ENCODE measurements at places on chromosomes 7 and 10.

DNA sequence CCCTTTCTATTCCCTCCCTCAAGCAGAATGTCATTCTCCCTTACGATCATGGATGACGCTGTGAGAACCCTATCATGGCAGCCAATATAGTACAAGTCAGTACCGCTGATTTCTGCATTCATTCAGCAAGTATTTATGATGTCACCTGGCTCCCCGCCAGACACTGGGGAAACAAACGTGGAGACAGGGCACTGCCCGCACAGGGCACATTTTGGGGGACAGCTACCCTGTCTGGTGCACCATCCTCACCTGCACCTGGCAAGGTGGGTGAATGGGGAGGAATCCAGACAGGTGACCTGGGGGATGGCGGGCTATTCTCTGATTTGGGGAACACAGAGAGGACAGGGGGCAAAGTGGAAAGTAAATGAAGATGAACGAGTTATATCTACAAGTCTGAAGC lies 28.4 kb downstream of the MKI67 start:
- DNase-seq, result no peak

- no peak for DNase-seq
Observed at GRCh38 chr7:15602236-15602635, 40.4 kb upstream of the AGMO start.

DNA sequence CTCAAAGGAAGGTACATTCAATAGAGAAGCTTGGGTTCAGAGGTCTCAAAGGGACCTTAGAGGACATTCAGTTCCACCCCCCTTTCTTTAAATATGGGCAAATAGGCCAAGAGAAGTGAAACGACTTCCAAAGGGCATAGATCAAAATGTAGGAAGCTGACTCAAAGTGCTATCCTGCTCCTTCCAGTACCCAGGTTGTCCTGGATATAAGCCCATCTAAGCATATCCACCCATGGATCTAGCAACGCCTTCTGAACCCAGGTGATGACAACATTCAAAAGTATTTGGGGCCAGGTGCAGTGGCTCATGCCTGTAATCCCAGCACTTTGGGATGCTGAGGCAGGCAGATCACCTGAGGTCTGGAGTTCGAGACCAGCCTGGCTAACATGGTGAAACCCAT lies 5.3 kb downstream of the ATXN7L1 start:
- no peak for DNase-seq

GRCh38 chr7:107696330-107696946 lies 35.8 kb downstream of the SLC26A4 start:
- DNase-seq, result no peak

DNA sequence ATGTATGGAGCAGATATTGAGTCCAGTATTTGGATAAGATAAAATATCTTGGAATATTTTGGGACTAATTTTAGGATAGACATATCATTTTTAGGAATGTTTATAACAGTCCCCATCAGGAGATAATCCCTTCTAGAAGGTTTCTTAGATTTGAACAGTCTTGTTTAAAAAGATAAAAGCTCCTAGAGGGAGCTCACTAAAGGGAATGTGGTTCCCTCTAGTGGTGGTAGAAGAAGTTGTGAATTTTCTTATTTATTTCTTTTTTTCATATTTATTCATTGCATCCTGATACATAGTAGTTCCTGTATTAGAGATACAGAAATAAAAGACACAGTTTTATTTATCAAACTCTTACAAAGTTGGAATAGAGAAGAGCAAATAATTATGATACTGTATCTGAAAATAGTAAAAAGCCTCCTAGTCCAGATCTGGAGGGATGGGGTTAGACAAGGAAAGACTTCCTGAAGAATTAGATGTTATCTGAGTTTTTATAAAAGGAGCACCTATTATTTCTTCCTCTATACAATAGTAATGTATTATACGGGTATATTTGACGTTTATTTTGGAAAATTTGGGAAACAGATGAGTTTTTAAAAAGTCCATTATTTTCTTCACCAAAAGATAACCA lies 24.5 kb upstream of the KLF14 start:
- DNase-seq, result peak; percentile 11

DNA sequence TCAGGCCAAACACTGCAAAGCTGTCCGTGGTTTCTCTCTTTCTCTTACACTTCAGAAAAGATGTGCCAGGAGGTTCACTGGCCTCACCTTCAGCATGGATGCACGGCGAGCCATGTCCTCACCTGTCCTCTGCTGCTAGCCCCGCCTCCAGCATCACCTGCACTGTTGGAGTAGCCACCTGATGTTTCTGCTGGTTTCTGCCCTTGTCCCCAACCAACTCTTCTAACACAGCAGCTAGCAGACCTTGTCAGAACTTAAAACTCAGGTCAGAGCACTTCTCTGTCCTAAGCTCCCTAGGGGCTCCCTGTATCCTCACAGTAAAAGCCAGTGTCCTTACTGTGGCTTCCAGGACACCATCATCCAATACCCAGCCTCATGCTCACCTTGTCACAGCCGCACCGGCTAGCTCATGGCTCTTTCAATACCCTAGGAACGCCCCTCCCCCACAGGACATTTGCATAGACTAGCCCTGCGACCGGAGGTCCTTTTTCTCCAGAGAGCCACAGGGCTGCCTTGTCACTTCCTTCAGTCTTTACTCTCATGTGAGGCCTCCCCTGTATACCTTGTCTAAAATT lies 15.2 kb downstream of the PALD1 start:
- no peak for DNase-seq

DNA sequence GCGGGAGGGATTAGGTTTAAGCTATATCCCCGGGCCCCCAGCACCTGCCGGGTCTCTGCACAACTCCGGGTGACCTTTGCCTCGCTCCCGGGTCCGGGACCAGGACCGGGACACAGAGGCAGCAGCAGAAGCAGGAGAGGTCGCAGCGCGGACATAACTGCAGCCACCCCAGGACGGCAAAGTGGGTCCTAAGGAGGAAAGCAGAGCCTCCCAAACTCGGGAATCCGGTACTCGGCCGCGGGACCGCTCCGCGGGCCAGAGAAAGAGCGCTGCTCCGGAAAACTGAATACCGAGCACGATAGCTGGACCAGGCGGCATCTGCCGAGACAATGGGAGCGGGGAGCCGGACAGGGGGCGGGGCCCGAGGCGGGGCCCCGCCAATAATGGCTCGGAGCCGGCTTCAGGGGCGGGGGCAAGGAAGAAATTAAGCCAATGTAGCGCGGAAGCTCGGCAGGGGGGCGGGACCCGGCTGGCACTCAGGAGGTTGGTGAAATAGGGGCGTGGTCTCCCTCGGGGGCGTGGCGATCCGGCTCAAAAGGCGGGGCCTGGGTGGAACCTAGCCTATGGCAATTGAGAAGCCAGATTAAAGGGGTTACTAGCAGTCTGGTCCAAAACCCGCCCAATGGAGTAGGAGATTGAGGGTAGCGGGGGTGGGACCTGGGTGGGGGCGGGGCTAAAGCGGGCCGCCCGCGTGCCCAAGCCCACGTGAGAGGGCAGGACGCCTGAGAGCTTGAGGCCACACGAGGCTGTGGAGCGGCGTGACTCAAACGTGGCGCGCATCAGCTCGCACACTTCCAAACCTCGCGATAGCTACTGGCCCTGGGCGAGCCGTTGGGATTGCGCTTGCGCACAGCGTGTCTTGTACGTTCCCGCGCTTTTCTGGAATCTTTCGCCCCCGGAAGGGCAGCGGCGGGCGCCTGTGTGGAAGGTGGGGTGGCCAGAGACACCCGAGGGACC lies at the start of the genes GPC2 and STAG3:
Gene GPC2 (minus strand): TSS at position 337 of the 957 bp plus-strand sequence. CDS start 182 bp downstream, at position 155.
Gene STAG3 (plus strand): TSS at position 874 of the 957 bp plus-strand sequence. CDS start 2,639 bp downstream, outside the sequence.
- peak; percentile 96 for DNase-seq

GRCh38 chr7:13072014-13072413 lies 384.6 kb downstream of the ARL4A start:
- DNase-seq, result no peak

DNA sequence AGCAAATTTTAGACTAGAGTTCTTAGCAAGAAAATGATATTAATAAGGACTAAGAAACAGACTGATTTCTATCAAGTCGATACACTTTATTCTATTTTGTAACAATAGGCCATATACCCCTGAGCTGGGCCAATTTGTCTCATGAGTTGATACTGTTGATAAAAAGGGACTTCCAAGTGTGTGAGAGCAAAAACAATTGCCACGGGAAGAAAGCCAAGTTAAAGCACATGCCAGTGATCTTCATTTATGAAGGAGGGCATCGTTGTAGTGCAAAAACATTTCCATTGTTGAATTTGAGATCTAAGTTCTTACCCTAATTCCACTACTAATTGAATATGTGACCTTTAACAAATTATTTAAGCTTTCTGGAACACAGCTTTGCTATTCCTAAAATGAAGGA lies 119.9 kb downstream of the CNOT4 start:
- no peak for DNase-seq

DNA sequence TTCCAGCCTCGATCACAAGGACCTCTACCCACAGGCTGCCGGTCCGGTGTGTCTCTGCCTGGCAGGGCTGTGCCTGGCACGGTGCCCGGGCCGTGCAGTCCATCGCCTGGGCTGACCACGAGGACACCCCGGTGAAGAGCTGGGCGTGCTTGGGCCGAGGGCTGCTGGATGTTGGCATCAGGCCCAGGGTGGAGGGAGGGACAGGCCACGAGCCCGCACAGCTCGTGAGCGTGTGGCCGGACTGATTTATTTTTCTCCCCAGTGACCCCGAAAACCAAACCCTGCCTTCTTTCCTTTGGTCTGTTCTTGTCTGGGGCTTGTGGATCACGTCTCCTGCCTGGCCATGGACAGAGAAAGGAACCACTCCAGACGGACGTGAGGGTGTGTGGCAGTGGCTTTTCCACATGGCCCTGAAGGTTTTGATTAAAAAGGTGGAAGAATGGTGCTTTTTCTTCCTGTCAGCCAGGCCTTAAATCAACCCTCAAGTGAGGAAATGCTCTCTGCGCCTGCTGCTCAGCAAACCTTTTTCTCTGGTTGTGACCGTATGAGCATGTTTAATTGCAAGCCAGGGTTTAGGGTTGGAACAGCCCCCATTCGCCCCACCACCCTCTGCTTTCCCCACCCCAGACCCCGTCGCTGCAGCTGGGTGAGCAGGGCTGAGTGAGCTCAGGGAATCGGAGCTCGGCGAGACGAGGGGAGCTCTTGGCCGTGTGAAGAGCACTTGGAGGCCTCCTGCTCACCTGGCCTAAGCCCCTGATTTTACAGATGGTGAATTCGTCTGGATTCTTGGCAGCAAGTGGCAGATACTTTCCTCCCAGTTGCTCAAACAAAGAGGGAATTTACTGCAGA lies 130.1 kb downstream of the RGS10 start:
- no peak for DNase-seq

GRCh38 chr10:74988054-74988775 lies 123.2 kb upstream of the SAMD8 start:
- no peak for DNase-seq

DNA sequence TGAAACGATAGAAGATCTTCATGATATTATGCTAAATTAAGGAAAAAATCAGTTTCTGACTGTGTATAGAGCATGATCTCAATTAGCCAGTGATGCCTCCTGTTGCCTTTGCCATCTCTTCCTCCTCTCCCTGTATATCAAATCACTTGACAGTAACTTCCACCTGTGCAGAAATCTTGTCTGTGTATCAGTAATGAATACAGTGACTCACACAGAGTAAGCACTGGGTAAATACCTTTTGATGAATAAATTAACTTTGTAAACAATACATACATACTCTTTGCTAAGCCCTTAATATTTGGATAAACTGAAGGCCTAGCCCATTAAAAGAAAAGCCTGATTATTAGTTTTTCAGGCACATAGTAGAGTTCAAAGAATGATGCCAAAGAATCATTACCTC lies 610.6 kb upstream of the NRP1 start:
- no peak for DNase-seq

DNA sequence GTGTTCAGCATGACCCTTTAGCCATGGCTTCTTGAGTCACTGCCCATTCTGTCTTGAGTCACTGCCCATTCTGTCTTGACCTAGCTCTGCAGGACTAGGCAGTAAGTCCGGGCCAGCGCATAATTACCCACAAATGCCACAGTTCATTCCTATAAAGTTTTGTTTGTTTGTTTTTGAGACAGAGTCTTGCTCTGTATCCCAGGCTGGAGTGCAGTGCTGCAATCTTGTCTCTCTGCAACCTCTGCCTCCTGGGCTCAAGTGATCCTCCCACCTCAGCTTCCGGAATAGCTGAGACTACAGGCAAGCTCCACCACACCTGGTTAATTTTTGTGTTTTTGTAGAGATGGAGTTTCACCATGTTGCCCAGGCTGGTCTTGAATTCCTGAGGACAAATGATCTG lies 32.7 kb upstream of the TARP start:
- no peak for DNase-seq

GRCh38 chr7:70595755-70596597 lies 536.0 kb upstream of the GALNT17 start:
- no peak for DNase-seq

DNA sequence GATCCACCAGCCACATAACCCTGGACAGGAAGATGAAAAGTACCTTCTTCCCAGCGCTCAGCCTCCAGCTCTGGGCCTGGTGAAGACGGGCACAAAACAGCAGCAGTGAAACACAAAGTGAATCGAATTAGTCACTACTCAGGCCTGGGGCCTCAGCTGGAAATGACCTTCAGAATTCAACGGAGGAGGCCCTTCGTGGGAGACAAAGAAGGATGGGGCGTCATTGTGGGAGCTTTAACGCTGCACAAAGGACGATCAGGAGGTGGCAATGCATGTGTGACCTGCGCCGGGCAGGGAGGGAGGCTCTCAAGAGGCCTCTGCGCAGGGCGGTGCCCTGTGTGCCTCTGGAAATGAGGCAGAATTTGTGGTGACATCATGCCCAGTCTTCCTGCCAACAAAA lies 161.9 kb downstream of the DNAJB6 start:
- DNase-seq, result no peak

DNA sequence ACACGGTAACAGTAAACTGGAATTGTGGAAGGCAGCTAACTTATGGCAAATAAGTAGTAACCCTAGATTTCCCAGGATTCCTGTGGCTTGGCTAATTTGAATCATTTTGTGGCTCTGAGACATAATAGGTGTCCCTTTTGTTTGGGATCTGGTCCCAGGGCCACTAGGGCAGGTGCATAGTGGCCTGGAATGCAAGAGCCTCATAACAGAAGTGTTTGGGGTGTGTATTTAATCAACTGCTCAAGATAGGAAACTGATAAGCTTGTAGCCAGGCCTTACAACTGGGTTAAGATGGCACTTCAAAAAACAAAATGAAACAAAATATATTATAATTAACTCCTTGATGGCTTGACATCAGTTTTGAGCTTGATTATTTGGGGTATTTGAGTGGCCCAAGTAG lies 541.8 kb downstream of the ETV1 start:
- DNase-seq, result no peak

DNA sequence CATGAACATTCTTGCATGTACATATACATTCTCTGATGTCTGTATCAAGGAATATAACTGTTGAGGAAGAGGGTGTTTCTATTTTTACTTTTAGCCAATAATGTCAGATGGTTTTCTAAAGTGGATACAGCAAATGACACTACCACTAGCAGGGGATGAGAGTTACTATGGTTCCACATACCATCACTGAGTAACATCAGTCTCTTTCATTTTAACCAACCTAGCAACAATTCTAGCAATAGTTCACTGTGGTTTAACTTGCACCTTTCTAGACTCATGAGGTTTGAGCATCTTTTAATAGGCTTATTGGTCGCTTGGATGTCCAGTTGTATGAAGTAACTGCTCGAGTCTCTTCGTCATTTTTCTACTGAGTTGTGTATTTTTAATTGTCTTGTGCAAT lies 68.5 kb upstream of the ZNF746 start:
- no peak for DNase-seq

- no peak for DNase-seq
Observed at GRCh38 chr10:124577651-124578050, 116.0 kb downstream of the LHPP start.
